ENCODE measurements at places on chromosomes 12 and 14.

DNA sequence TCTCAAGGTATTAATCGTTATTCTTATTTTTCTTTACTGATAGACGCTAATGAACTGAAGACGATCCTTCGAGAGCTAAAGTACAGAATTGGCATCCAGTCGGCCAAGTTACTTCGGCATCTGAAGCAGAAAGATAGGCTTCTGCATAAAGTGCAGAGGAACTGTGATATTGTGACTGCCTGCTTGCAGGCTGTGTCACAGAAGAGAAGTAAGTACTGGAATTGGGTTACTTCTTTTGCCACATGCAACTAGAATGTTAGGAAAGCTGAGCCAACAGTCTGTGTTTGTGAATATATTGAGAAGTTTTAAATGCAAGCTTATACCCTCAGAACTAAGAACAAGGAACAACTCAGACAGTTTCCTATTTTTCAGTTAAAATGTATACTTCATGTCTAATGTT is 26.6 kb upstream of the GNS start:
- DNase-seq = no peak

GRCh38 chr12:19304149-19304750 is 135.0 kb upstream of the AEBP2 start:
- no peak for DNase-seq

GRCh38 chr12:102962532-102962931 is 5.1 kb downstream of the ASCL1 start:
- no peak for DNase-seq

GRCh38 chr14:73746520-73747378 is 32.6 kb upstream of the PNMA1 start:
- no peak for DNase-seq

GRCh38 chr12:125229878-125230530 is 164.8 kb downstream of the AACS start:
- no peak for DNase-seq

Measured in CD8-positive, alpha-beta T cell (primary cell).